CD4-positive, alpha-beta T cell (primary cell): ENCODE measurements at places on chromosomes 3 and 15.

GRCh38 chr15:90083954-90084607, 18.2 kb downstream of the IDH2 start:
- H3K36me3 ChIP-seq, result peaks cover 83% of the 10 kb centered on the region
- no peak overlapping the region for H3K4me3 ChIP-seq
- no peak overlapping the region for H3K27ac ChIP-seq
- peaks cover 6% of the 10 kb centered on the region for H3K4me1 ChIP-seq
- DNase-seq, result no peak

DNA sequence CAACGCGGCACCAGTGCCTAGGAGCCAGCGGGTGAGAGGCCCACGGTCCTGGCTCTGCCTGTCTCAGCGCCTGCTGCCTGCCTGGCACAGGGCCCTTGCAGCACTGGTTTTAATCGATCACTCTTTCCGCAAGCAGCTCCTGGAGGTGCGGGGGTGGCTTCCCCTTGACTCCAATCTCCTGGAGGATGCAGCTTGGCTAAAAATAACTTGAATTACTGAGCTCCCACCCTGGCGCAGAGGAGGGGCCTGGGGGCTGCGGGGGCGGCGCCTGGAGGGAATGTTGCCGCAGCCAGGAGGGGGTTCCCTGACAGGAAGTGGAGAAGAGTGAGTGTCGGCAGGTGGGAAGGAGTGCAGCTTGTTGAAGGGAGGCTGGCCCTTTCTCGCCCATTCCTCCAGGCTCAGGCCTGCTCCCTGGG, 9.9 kb upstream of the RPL29 start:
- no peak for DNase-seq
- H3K27ac ChIP-seq, result no peak overlapping the region
- H3K36me3 ChIP-seq, result no peaks in the 10 kb centered on the region

DNA sequence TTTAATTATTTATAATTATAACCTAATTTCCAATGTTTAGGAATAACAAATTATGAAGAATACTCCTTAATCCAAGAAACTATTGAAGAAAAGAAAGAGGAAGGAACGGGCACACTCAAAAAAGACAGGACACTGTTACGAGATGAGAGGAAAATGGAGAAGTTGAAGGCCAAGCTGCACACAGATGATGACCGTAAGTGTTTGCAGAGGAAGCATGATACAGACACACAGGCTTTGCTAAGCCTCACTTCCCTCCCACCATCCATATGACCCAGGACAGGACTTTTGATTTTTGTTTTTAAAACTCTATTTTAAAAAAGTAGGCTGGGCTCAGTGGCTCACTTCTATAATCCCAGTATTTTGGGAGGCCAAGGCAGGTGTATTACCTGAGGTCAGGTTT, 389.4 kb upstream of the TPM1 start:
- no peak for DNase-seq
- H3K27me3 ChIP-seq, result no peaks in the 10 kb centered on the region
- H3K4me3 ChIP-seq, result no peak overlapping the region
- peaks cover under 1% of the 10 kb centered on the region for H3K4me1 ChIP-seq

DNA sequence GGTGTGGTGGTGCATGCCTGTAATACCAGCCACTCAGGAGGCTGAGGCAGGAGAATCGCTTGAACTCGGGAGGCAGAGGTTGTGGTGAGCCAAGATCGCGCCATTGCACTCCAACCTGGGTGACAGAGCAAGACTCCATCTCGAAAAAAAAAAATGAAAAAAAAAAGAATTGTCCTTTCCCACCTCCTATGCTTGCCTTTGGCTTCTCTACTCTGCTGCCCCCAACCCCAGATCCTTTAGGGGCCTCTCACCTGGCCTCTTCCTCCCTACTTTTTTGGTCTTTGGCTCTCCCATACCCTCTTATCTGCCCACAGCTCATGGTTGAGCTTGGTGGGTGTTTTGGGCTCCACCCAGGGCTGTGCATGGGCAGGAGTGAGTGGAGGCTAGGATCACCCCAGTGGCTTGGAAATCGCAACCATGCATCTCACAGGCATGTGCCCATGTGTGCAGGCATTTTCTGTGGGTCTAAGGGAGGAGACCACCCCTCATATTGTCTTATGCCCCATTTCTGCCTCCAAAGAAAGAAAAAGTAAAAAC, 2.1 kb upstream of the SHISA5 start:
- H3K36me3 ChIP-seq, result no peaks in the 10 kb centered on the region
- H3K4me3 ChIP-seq, result no peak overlapping the region
- H3K27ac ChIP-seq, result no peak overlapping the region
- peaks cover 63% of the 10 kb centered on the region for H3K4me1 ChIP-seq

GRCh38 chr15:75542386-75542797, 36.7 kb downstream of the PTPN9 start:
- H3K4me3 ChIP-seq, result no peak overlapping the region
- H3K27me3 ChIP-seq, result no peaks in the 10 kb centered on the region
- peaks cover 7% of the 10 kb centered on the region for H3K36me3 ChIP-seq
- no peak for DNase-seq
- no peak overlapping the region for H3K27ac ChIP-seq

GRCh38 chr3:134008630-134009156, 21.0 kb downstream of the SLCO2A1 start:
- H3K27ac ChIP-seq, result no peak overlapping the region
- no peaks in the 10 kb centered on the region for H3K4me1 ChIP-seq
- H3K36me3 ChIP-seq, result no peaks in the 10 kb centered on the region
- no peak overlapping the region for H3K4me3 ChIP-seq

GRCh38 chr3:116270056-116270455, 175.2 kb downstream of the LSAMP start:
- DNase-seq, result no peak
- no peaks in the 10 kb centered on the region for H3K27me3 ChIP-seq
- H3K27ac ChIP-seq, result no peak overlapping the region
- H3K4me1 ChIP-seq, result no peaks in the 10 kb centered on the region
- no peaks in the 10 kb centered on the region for H3K36me3 ChIP-seq

GRCh38 chr3:126291537-126291936, 65.7 kb downstream of the KLF15 start:
- H3K4me1 ChIP-seq, result peaks cover 4% of the 10 kb centered on the region
- H3K27me3 ChIP-seq, result peaks cover 39% of the 10 kb centered on the region

DNA sequence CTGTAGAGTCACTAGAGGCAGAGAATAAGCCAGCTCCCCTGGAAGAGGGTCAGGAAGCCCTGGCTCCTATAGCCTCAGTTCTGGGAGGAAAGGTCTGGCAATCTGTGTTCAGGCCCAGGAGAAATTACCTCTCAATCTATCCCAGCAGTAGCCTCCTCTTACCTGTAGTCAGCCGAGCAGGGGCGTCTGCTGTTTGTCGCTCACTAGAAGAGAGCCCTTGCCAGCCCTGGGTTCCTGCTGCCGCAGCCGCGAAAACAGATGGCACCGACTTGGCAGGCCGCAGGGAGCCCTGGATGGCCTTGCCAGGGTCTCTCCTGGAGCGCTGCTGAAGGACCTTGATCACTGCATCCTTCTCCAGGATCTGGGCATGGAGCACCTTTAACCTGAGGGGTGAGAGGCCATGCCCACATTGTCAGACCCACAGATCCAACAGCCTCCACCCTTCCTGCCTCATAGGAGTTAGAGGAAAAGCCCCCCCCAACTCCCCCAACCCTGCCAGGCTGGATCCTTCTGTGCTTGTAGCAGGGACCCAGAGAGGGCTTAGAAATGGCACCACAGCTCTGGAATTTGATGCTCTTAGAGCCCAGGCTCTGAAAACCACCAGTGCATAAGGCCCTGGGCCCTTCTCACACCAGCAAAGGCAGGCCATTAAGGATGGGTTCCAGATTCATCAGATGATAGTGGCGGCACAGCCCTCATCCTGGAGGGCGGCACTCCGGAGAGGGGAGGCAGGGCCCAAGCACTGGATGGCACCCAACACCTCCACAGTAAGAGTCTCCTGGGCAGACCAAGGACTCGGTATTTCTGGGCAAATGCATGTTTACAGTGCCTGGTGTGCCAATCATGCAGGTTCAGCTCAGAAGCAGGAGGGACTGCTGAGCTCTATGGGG, 14.9 kb downstream of the AMOTL2 start:
- H3K36me3 ChIP-seq, result no peaks in the 10 kb centered on the region
- H3K27ac ChIP-seq, result no peak overlapping the region
- H3K27me3 ChIP-seq, result no peaks in the 10 kb centered on the region
- H3K4me3 ChIP-seq, result no peak overlapping the region
- DNase-seq, result no peak
- H3K4me1 ChIP-seq, result peaks cover 14% of the 10 kb centered on the region

- no peak overlapping the region for H3K4me3 ChIP-seq
- H3K27ac ChIP-seq, result no peak overlapping the region
- H3K27me3 ChIP-seq, result no peaks in the 10 kb centered on the region
- H3K36me3 ChIP-seq, result peaks cover 24% of the 10 kb centered on the region
- no peak for DNase-seq
Measured at GRCh38 chr3:183937601-183938286, 53.1 kb upstream of the PARL start.

DNA sequence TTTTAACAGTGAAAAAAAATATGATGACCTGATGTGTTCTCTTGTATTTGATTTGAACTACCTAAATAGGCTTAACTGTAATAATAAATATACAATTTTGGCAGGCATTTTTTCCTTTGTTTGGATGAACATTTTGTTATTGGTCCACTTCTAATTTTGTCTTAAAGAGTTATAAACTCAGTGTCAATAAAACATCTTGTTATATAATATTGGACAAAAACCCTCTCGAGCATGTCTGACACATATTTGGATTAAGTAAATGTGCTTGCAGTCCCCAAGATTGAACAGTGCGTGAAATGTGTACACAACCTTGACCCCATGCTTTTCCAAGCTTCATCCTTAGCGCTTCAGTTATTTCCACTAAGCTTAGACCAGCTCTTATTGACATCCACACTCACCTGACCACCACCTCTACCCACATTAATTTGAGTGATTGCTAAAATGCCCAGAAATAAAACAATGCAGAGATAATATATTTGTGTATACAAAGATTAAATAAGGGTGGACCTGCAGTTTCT, 131.7 kb upstream of the ZBED2 start:
- no peaks in the 10 kb centered on the region for H3K4me1 ChIP-seq
- no peak overlapping the region for H3K27ac ChIP-seq
- H3K4me3 ChIP-seq, result no peak overlapping the region
- H3K27me3 ChIP-seq, result no peaks in the 10 kb centered on the region
- no peak for DNase-seq

- DNase-seq, result no peak
- H3K36me3 ChIP-seq, result no peaks in the 10 kb centered on the region
Measured at GRCh38 chr3:36926292-36926897, 18.5 kb downstream of the TRANK1 start.

- no peak overlapping the region for H3K4me3 ChIP-seq
- no peak for DNase-seq
- no peaks in the 10 kb centered on the region for H3K4me1 ChIP-seq
- H3K36me3 ChIP-seq, result no peaks in the 10 kb centered on the region
- H3K27me3 ChIP-seq, result peaks cover 4% of the 10 kb centered on the region
- no peak overlapping the region for H3K27ac ChIP-seq
Measured at GRCh38 chr3:169939751-169940150, 26.9 kb upstream of the SEC62 start.

DNA sequence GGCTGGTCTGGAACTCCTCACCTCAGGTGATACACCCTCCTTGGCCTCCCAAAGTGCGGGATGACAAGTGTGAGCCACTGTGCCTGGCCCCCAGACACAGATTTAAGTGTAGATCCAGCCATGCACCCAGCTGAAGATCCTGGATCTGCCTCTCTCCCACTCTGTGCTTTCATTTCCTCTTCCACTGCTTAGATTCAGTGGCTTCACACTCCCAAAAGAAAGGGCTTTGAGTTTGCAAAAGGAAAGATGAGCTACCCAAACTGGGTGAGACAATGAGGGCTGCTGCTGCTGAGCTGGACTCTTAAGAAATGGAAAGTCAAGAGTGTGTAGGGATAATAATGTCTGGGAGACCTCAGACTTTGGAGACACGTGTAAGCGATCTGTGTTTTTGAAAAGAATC, 45.5 kb downstream of the ISG20 start:
- H3K27me3 ChIP-seq, result peaks cover 7% of the 10 kb centered on the region
- no peak for DNase-seq
- no peak overlapping the region for H3K4me3 ChIP-seq
- no peaks in the 10 kb centered on the region for H3K36me3 ChIP-seq

GRCh38 chr3:33047842-33048834, 48.8 kb downstream of the GLB1 start:
- DNase-seq, result peak; percentile 38
- H3K4me3 ChIP-seq, result peak overlapping the region; percentile 15
- H3K27ac ChIP-seq, result peak overlapping the region; percentile 36
- no peaks in the 10 kb centered on the region for H3K27me3 ChIP-seq
- peaks cover 10% of the 10 kb centered on the region for H3K36me3 ChIP-seq

DNA sequence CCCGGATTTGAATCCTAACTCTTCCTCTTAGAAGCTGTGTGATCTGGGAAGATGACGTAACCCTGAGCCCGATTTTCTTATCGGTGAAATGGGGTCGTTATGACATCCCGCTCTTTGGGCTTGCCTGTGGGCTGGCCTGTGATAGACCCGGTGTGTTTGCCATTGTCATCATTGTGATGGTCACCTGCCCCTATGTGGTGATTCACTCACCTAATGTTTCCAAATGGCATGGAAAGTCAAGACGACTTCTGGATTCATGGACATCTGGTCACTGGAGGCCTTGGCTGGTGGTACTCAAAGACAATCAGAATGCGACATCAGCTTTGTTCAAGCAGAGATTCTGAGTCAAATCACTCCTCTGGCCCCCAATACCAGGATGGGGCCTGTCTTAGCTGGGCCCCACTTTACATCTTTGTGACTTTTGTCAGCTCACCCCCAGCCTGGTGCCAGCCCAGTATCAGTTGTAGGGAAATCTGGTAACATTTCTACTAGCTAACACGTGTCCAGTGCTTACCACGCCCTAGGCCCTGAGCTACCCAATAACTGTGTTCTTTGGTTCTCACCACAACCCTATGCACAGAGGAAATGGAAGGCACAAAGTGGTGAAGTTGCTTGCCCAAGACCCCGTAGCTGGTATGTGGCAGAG, 2.8 kb downstream of the TMEM43 start:
- DNase-seq, result no peak
- H3K4me3 ChIP-seq, result no peak overlapping the region
- H3K4me1 ChIP-seq, result peaks cover 48% of the 10 kb centered on the region
- H3K27me3 ChIP-seq, result no peaks in the 10 kb centered on the region
- peaks cover 51% of the 10 kb centered on the region for H3K36me3 ChIP-seq
- H3K27ac ChIP-seq, result no peak overlapping the region

GRCh38 chr3:115464036-115464435, 159.3 kb upstream of the GAP43 start:
- no peaks in the 10 kb centered on the region for H3K36me3 ChIP-seq
- H3K27ac ChIP-seq, result no peak overlapping the region
- DNase-seq, result no peak
- H3K4me3 ChIP-seq, result no peak overlapping the region

DNA sequence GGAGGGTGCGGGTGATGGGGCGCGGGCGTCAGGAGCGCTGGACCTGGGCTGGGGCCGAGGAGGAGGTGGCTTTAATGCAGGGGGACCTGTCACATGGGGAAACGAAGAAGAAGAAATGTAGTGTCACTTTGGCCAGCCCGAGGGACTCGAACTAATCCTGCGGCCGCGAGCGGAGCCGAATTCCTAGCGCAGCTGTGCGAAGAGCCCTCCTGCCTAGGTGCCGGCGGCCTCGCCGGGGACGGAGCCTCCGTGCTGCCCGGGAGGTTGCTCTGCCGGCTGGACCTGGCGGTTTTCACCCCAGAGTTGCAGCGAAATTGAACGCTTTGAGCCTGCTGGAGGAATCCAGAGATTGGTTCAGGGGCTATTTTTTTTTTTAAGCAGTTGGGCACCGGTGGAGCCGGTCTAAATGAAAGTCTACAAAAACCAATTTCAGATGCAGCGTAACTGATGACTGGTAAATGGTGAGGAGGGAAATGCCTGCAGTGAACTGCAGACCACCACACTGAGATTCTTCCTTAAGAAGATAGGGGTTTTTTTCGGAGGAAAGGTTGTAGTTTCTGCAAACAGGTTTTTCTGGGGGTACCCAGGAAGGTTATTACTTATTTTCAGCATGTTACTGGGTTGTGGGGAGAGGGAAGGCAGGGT, 662 bp downstream of the TMEM108 start:
- DNase-seq, result no peak
- H3K36me3 ChIP-seq, result no peaks in the 10 kb centered on the region
- peaks cover 32% of the 10 kb centered on the region for H3K27me3 ChIP-seq
- H3K4me3 ChIP-seq, result no peak overlapping the region
